ENCODE measurements at places on chromosomes 6 and 20.

DNA sequence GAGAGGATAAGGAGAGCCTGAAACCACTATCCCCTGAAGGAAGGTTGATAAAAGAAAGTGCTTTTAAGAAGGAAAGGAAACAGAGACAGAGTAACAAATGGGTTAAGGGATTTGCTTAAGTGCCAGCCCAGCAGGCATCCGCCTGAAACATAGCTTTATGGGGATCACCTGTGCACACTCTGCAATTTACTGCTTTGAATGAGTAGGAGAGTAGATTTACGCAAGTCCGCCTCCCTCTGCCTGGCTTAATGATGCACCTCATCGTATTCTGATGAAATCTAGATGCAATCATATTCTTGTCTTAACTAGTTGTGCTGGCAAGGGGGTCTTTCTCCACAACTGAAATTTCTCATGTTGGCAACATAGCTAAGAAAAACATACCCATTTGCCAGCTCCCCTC is 101.1 kb upstream of the ID4 start:
- no peak for DNase-seq

- DNase-seq, result no peak
Measured at GRCh38 chr20:63317061-63317460, 24.1 kb downstream of the COL20A1 start.

DNA sequence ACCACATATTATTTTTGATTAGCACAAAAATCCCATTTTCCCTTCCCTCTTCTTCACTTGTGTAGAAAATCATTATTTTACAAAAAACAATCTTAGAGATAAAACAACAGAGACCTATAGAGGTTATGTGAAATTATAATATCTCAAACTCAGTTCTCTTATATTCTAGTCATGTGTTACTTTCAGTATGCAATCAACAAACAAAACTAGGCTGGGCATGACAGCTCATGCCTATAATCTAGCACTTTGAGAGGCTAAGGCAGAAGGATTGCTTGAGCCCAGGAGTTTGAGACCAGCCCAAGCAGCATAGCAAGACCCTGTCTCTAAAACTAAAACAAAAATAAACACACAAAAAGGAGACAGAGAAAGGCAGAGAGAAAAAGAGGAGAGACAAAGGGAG is 211.4 kb upstream of the SGK1 start:
- no peak for DNase-seq

GRCh38 chr6:75223428-75223827 is 17.6 kb upstream of the COL12A1 start:
- no peak for DNase-seq

- DNase-seq, result no peak
Measured at GRCh38 chr20:4560667-4561066, 161.0 kb upstream of the PRND start.

GRCh38 chr20:12345978-12346377 is 428.3 kb downstream of the BTBD3 start:
- DNase-seq, result no peak

DNA sequence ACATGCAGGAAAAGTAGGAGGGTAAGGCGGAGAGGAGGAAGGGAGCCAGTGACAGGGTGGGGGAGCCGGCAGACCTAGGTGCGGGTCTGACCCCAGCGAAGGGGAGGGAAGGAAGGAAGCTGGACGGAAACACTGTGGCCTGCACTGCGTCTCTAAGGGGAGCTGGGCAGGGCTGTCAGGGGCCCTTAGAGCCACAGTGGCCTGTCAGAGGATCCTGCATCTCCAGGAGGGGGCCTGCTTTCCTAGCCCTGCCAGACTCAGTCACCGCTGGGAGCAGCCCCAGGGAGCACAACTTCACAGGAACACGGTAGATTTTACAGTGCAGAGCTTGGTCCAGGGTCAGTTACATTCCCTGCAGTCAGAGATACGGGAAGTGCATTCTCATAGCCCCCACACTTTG is 118.2 kb downstream of the PACRG start:
- DNase-seq, result no peak

DNA sequence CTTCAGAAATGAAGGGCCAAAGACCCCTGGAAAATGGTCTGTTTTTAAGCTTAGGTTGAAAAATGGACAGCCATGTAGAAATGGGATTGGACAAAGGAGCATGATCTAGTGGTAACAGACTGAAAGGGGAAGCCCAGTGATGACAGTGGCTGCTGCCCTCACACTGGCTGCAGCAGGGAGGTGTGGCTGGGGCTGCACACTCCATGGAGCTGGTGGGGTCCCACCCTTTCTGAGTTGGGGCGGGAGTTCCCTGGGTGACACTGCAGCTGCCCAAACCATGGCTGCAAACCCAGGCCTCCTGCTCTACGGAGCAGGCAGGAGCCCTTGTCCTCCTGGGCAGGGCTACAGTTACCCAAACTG is 8.5 kb upstream of the PACSIN1 start:
- DNase-seq, result no peak

DNA sequence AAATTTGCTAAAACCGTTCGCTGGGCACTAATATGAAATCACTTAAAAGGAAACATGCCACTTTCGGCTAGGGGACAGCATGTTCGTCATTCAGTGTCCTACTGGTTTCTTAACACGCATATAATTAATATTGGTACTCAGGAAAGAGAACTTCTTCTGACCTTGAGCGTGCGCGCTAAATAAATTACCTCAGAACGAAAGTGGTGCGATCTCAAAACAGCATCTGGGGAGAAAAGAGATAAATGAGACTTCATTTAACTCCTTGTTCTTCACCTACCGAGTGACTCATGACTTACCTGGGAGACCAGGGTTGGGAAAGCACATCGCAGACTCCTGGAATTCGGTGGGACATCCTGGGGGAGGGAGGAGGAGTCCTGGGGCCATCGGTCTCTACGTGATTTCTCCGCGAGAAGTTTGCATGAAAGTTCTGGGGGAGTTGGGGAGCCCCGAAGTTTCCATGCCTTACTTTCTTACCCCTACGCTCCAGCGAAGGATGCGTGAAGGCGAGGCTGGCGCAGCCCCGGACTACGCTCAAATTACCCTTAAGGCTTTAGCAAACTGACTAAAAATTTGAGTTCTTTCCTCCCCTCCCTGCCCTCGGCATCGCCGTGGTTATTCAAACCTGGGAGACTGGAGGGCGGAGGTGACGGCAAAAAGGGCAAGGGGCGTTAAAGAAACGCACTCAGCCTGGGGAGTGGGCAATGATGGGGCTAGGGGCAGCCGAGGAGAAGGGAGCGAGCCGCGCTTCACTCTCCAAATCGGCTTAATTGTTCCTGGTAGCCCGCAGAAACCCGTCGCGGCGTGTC is 1.1 kb upstream of the BEND6 start:
- DNase-seq, result peak; percentile 33

DNA sequence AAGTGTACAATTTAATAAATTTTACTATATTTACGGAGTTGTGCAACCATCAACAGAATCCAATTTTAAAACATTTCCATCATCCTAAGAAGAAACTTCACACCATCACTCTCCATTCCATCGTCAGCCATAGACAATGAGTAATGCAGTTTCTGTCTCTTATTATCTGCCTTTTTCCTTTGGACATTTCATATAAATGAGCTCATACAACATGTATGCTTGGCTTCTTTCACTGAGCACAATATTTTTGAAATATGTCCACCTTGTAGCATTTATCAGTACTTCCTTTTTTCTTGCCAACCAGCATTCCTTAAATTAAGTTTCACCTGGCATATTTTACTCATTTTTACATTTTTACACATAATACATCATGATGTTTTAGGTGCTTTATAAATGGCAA is 22.7 kb upstream of the HIVEP1 start:
- DNase-seq, result no peak

DNA sequence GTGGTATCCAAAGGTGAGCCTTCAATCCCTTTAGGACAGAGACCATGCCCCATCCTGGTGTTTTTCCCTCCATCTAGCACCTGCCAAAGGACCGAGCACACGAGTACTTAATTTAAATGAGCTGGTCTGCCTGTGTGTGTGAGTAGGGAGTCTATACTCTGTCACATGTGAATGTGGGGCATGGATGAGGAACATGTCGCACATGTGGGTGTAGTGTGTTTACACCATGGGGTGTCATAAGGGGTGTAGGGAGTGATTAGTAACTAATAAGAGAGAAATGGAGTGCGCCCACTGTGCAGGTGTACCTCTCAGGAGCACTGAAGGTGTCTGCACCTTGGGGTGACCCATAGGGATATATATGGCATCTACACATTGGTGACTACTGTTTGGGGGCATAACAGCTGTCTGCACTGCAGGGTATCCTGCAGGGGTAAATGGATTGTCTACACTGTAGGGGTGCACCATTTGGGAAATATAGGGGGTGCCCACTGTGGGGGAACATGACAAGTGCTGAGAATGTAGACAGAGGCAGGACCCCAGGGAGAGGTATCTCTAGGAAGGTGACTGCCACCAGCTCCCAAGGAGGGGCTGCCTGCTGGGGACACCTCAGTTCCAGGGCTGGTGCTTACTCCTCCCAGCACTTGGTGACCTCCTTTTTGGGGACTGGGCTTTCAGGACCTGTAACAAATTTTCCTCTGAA is 53.5 kb downstream of the EBF4 start:
- no peak for DNase-seq

GRCh38 chr6:6006428-6007365 is at the start of gene NRN1:
NRN1 (minus strand) TSS chr6:6006925; CDS start chr6:6006749, 176 bp downstream.
- DNase-seq, result no peak

GRCh38 chr6:128068119-128068479 is 167.2 kb upstream of the THEMIS start:
- DNase-seq, result no peak

- no peak for DNase-seq
Measured at GRCh38 chr6:147930745-147931144, 411.9 kb upstream of the SASH1 start.

- DNase-seq, result no peak
Measured at GRCh38 chr6:148166339-148166968, 176.2 kb upstream of the SASH1 start.

DNA sequence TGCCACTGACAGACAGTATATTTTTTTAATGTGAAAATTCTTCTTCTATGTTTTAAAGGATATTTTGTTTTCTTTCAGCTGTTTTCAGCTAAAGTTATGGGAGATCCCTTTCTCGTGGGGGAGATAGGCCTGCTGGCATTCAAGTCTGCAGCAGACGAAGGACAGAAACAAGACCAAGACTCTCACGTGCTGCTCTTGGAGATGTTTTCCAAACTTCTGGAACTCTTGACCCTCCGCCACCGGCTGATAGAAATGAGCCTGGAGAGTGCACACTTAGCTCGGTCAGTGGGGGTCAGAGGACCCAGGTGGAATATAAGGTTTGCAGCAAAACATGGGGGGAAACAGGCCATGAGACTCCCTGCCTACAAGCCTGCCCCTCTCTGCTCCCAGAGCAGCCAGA is 120.5 kb downstream of the CD164 start:
- no peak for DNase-seq

DNA sequence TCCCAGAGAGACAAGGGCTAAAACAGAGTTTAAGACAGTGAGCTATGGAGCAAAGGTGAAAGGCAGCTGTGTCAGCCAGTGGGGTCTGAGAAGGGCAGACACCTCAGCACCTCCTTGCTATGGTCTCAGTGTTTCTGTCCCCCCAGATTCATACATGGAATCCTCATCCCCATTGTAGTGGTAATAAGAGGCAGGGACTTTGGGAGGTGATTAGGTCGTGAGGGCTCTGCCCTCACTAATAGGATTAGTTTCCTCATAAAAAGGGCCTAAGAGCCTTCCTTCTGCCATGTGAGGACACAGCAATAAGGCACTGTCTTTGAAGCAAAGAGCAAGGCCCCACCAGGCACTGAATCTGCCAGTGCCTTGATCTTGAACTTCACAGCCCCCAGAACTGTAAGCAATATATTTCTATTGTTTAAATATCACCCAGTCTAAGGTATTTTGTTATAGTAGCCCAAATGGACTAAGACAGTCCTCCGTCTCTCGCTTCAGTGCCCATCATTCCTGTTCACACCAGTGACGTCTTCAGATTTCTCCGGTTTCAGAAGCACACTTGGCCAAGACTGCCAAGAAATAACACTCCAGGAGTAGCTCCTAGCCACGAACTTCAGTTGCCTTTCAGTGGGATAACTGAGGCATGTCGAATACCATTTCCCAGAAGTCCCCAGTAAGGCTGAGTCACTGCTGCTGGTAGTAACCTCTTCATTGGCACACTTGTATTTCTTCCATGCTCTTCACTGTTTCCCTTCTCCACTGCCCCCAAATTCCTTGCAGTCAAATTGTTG is 32.8 kb downstream of the SLC13A3 start:
- no peak for DNase-seq

DNA sequence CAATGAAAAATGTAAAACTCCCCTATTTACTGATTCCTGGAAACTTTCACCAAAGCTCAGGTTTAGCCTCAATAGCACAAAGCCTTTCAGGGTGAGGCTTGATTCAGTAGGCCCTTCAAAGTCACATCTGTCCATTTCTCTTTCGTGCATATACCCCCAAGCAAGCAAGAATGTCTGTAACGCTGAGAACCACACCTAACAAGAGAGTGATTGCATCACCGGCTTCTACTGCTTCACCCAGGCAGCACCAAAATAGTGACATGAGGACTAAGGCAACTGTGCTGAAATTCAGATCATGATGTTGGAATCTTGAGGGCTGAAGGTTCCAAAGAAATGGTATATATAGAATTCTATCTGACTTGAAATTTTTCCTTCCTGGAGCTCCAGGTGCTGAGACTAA is 26.1 kb downstream of the CGA start:
- no peak for DNase-seq

- DNase-seq, result no peak
Measured at GRCh38 chr6:113564371-113565171, 292.6 kb upstream of the MARCKS start.

DNA sequence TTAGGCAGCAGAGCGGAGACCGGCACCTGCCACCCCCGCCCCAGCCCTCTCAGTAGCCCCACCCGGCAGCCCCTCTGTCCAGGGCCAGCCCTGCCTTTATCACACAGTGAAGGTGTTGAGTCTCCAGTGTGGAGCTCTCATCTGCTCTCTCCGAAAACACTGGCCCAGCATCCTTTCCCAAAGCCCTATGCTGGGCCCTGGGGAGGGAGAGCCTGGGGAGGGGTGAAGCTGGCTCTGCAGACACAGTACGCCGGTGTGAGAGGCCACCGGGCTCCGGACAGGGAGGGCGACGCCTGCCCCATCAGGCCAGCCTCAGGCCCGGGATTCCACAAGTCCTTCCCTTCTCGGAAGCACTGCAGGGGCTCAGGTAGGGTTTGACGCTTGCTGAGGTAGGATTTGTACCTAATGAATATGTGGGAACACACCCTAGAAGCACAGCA is 186.9 kb downstream of the ERMARD start:
- no peak for DNase-seq
